T-helper 1 cell (primary cell): ENCODE measurements at places on chromosomes 7 and 10.

DNA sequence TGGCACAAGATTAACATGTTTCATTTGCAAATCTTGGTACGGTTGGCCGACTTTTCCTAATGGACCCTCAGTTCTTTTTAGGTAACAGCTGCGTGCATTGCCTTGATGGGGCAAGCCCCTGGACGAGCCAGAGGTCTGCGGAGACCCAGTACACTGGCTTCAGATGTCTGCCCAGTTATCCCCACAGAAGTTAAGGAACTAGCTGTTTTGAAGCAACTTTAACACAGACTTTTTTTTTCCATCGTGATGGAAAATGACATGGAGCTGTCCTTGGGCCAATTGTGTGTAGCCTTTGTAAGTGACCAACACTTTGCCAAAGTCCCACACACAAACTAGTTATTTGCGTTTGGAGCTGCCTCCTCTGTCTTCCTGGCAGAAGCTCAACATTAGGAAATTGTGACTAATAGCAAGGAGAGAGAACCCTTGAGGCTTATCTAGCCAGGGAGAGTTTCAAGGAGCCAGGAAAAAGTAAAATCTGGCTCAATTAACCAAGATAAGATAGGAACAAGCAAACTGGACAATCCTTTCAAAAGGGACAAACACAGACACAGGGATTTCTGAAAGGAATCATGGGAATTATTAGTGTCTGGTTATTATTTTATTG is 99.6 kb upstream of the BMPER start:
- no peak for DNase-seq

DNA sequence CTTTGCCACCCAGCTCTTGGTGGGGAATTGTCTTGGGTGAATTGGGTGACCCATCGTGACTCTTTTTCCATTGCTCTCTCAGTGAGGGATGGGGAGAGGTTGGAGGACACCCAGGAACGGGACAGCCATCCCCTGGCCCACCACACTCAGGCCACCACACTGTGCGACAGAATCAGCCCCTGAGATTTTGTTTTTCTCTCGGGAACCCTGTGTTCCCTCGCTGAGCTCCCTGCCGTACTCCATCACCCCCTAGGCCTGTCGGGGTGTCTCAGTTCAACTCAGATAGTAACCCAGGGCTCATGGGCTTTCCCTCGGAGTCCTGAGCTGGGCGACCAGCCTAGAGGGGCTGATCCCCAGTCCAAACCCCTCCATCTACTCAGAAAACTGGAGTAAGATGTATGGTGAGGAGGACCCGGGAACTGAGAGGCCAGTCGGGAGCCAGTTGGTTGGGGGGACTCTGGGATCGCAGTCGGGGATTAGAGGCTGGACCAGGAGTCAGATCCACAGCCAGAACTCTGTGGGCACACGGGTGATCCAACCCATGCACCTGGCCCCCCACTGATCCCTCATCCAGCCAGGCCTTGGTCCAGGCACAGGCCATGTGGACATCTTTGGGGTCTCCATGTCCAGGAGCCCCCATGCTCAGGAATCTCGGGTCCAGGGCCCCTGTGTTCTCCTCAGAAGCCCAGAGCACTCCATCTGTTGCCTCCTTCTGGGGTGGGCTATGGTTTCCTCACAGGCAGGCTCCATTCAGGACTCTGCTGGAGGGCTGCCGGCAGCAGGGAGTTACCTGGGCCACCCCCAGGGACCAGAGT is 9.3 kb downstream of the CRYGN start:
- DNase-seq, result no peak

GRCh38 chr7:90988516-90988915 is 275.7 kb upstream of the FZD1 start:
- no peak for DNase-seq

- DNase-seq, result no peak
Measured at GRCh38 chr7:80324032-80324431, 187.8 kb downstream of the GNAT3 start.

- no peak for DNase-seq
Measured at GRCh38 chr10:13743101-13743693, 156.4 kb downstream of the PRPF18 start.

GRCh38 chr10:106571192-106571946 is 593.1 kb downstream of the SORCS1 start:
- DNase-seq, result no peak

DNA sequence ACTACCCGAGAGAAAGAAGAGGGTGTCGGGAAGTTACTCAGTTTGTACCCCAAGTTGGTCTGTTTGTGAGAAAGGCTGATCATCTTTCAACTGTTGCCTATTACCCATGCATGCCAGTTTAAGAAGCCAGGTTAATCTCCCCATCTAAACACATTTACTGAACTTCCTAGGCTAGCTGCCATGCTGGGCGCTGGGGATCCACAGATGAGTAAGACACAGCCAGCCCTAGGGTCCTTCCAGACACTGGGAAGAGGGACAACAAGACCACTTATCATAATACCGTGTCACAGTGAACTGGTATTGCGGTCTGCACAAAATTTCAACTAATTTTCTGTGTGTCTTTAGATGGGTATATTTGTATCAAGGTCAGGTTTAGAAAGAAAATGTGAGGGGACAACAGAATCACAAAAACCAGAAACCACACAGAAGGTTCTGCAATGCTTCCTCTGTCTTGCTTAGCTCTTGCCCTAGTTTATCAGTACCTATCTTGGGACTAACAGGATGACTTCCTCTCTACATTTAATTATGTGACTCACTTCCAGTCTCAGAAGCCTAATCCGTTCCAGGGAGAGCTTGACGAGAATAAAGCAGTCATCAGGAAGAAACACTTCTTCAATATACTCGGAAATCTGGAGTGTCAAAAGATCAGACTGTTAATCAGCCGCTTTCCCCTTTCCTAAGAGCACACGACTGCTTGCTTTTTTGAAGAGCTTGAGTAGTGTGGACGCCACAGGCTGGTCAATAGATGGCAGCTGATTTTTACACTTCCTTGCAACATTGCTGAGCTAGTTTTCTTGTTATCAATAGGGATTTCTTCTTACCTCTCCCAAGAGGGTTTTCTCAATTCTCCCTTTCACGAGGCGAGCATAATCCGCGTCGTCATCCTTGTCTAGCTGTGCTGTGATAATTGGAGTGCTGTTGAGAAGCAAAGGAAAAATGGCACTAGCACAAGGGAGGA is 45.7 kb downstream of the POLR3A start:
- DNase-seq, result no peak

DNA sequence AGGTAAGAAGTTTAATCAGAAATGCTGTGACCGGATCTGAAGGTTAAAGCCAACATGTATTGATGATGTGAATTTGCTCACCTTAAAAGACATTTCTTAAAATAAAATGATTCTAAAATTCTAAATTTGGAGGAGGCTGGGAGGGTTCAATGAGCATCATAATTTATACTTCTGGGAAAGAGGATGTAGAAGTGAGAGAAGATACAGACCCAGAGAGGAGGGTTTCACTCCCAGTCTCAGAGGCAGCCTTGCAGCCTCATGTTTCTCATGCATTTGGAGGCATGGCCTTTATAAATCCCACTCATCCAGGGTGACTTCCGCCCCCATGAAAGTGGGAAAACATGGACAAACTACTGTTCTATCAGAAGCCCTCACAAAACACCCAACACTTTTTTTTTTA is 305.6 kb upstream of the PITRM1 start:
- no peak for DNase-seq

DNA sequence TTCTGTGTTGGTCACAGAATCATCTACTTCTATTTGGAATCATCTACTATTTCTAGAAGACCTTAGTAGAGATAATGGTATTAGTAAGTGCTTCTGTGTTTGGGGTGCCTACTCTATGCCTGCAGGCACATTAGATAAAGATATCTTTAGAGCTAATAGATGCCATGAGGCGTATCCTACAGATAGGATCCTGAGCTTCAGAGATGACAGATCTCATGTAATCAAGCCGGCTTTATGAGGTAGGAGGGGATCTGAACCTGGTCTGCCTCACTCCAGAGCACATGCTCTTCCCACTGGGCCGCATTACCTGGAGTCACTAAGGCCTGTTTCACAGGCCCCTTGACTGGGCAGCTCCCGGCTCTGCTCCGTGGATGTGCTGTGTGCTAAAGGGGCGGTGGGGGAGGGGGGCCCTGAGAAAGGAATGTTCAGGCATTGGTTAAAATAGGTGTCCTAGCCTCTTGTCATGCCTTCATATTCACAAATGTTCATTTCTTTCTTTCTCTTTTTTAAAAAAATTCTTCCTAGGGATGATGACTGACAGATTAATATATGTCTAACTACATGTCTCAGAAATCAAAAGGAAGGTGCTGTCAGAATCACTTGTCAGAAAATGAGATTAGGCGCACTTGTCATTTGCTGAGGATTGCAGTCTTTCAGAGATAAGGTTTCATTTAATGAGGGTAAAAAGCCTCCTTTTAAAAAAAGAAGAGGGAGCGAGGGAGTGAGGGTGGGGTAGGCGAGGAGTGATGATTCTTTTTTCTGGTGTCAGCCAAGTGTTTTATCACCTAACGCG is 458.0 kb upstream of the GALNT17 start:
- no peak for DNase-seq

- DNase-seq, result no peak
Measured at GRCh38 chr10:61987951-61988379, 86.5 kb downstream of the ARID5B start.
